Activated CD8-positive, alpha-beta memory T cell treated with anti-CD3 and anti-CD28 coated beads for 48 hours (primary cell): ENCODE measurements at places on chromosomes 3 and 15.
A peak's percentile ranks its signal among the peaks of the same experiment; 100 is the strongest.

DNA sequence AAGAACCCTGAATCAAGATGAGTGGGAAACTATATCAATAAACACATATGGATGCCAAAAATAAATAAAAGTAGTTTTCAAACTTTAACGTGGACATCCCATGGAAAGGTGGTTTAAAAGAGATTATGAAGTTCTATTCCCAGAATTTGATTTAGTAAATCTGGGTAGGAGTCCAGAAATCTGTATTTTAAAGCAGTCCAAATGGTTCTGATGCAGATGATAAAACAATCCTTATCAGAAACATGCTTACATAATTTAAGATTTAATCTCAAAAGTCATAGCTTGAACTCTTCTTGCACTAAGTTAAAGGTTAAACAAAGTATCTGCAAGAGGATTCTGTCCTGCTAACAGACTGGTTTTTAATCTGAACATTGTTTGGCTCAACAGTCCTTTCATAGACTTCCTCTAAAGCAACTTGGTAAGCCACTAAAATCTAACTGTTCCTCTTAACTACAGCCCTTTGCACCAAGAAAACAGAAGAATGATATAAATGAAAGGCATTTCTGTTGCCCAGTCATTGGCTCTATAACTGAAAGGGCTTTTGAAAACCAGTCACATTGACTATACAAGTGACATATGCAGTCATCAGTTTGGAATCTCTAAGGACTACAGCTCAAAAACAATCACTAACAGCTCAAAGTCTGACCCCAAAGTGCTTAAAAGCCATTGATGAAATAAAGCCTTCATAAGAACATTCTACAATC, 23.4 kb upstream of the MAP4 start:
- DNase-seq: no peak

DNA sequence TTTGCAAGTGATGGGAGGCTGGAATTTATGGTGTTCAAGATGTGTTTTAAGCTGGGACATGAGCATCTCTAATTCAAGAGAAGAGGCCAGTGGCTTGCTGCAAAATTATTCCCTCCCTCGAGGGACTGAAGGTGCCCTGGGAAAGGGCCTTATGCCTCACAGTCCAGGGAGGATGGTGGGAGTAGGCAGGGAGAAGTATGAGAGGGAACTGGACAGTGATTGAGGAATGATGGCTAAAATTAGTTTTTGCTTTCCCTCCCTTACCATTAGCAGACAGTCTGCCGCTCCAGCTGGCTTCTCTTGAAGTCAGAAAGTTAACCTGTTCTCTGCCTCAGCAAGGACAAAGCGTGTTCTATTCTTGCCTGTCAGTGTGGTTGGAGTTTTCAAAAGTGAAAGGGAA, 139.8 kb upstream of the SEMA6D start:
- DNase-seq: no peak

GRCh38 chr3:43742920-43743319, 52.2 kb downstream of the ABHD5 start:
- no peak for DNase-seq

- DNase-seq: no peak
Observed at GRCh38 chr15:32649342-32649741, 7.8 kb downstream of the SCG5 start.

DNA sequence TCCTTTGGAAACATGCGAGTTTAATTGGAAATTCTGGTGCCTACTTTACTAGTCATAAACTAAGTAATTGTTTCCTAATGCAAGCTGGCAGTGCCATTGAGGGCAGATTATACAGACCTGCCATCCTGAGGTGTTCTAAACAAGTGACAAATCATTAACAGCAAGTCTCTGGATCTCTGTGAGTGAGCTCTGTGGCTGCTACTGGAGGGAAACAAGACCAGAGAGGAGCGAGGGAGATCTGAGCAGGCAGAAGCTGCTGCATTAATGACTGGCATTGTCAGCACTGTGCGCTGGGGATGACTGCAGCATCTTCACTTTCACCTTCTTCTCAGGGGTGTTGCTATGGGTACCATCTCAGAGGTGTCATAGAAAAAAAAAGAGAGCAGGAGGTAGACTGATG, 308.4 kb upstream of the DPH6 start:
- no peak for DNase-seq

GRCh38 chr15:33152502-33153109, 41.9 kb downstream of the FMN1 start:
- DNase-seq: no peak

GRCh38 chr15:49327927-49328326, 95.1 kb upstream of the FGF7 start:
- DNase-seq: no peak

GRCh38 chr3:114119776-114120175, 59.1 kb downstream of the DRD3 start:
- DNase-seq: no peak

DNA sequence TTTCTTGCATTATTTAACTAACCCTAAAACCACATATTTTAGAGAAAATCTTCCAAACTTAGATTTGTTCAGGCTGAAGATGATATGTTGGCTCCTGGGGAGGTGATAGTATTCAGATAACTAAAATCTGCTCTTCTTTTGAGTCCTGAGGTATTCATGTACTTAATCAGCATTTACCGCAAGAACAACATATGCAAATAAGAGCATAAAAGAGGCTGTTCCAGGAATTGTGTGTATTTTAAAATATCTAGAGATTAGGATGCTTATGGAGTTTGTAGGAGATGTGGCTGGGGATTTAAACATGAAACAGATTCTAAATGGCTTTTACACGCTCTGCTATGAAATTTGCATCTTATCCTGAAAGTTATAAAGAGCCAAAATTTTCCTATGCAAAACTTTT, 298.2 kb downstream of the EPHA3 start:
- DNase-seq: no peak

- DNase-seq: no peak
Observed at GRCh38 chr3:160108362-160108761, 116.9 kb upstream of the C3orf80 start.

DNA sequence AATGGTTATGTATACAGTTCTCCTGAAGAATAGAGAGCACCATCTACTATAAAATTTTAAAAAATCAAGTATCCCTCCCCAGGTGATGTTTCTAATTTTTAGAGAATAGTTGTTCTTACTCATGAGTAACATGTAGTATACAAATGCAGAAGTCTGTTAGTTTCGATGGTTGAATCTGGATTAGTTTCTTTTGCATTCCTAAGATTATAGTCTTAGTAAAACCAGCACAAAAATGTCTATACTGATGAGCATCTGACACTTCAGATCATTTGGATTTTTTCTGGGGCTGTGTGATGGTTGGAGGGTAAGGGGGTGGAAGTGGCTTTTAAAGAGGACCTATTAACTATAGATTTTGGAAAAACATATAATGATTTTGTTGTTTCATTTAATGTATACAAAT, 167.3 kb upstream of the SGO1 start:
- DNase-seq: no peak

DNA sequence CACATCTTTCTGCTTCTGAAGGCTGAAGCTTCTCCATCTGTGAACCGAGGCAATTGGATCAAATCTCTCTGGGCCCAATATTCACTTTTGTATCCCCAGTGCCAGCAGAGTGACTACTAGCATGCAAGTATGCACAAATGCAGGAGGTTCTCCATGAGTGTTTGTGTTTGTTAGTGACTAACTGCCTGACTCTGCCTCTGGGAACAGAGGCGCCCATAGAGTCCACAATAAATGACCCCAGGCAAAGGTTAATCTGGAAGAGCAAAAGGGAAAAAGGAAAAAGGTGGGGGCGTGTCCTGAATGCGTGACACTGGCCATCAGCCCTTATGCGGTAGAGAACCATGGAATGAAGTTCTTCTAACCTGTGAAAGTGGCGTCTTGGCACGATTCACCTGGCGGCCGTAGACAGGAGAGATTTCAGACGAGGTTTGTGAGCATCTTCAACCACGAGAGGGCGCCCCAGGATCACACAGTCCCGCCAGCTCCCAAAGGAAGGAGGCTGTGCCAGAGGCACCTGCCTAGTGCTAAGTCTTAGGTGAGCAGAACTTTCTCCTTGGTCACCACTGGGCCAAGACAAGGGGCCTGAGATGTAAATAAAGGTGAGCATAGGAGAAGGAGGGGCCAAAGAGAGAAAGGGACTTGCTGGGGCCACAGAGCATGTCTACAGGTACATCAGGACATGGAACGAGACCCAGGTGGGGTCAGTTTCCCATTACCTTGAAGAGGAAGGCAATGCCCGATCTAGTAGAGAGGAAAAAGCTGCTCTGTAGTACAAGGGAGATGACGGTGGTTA, 44.2 kb downstream of the RBPMS2 start:
- peak; percentile 42 for DNase-seq

DNA sequence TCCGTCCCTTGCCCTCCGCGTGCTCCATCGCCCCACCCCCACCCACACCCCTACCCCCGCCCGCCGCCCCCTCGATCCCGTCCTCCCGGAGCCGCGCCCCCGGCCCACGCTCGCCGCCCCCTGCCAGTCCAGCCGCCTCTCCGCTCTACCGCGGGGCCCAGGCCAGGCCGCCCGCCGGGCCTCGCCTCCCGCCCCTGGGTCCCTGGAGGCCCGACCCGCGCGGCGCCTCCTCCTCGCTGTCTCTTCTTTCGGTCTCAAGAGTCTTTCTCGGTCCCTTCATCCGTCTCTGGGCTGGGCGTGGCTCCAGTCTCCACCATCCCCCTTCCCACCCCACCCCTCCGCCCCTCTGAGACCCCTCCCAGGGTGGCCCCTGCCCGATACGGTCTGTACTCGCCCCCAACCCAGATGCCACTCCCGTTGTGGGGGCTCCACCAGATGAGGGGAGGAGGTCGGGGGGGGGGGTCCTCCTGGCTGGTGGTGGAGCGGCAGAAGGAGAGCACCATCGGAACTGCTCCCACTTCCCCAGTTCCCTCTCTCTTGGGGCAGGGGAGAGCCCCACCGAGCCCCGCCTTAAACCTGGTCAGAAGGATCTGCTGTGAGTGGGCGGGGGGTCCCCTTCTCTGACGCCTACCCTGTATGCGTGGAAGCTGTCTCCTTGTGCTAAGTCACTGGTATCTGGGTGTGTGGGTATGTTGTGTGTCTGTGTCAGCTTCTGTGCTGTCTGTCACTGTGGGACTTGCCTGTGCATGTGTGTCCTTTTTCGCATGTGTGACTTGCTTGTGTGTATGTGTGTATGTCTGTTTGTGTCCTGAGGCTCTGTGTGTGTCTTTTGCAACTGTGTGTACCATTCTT, 1.0 kb downstream of the PRKCD start:
- DNase-seq: peak; percentile 23

- DNase-seq: no peak
Observed at GRCh38 chr3:29488922-29489321, 208.1 kb downstream of the RBMS3 start.

DNA sequence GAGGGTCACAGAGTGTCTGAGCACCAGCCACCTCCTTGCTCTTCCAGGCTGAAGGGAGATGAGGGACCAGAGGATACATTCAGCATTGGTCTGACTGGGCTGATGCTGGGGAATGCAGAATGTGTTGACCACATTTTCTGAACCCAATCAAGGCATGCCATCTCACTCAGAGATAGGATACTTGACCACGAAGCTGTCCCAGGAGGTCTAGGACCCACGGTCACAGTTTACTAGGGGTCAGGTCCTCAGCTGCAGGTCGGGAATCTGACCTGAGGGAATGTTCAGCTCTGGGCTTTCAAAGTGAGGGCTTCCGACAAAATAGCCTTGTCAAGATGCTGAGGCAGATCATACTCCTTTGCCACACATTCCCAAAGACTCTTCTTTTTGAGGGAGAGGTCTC, 19.6 kb downstream of the PLA2G4E start:
- no peak for DNase-seq

DNA sequence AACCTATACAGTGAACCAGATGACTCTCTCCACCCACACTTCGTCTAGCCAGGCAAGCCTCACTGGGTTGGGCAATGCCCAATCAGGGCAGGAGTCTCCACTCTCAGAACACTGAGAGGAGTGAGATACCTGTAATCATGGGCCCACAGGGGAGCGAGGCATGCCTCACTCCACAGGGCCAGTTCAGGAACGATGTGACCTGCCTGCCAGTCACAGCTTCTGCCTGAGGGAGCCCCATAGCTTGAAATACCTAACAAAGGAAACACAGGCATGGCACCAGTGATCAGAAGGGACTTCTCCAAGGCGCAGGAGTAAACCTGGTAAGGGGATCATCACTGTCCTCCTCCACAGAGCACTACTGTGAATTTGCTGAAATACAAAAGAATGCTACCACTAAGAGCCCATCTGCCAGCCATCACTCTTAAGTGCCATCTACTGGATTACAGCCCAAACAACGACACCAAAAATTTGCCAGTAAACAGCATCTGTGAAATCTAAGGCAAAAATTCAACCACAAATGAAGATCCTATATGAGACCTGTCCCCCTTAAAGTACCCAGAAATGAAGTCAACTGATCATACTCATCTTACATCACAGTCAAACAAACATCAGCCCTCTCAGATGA, 689.9 kb upstream of the SEMA6D start:
- no peak for DNase-seq

GRCh38 chr3:50278123-50278879, 586 bp upstream of the LSMEM2 start:
- no peak for DNase-seq

- DNase-seq: no peak
Observed at GRCh38 chr15:99032935-99033334, 25.3 kb upstream of the PGPEP1L start.

- DNase-seq: no peak
Observed at GRCh38 chr3:15520185-15520584, 1.3 kb downstream of the COLQ start.

DNA sequence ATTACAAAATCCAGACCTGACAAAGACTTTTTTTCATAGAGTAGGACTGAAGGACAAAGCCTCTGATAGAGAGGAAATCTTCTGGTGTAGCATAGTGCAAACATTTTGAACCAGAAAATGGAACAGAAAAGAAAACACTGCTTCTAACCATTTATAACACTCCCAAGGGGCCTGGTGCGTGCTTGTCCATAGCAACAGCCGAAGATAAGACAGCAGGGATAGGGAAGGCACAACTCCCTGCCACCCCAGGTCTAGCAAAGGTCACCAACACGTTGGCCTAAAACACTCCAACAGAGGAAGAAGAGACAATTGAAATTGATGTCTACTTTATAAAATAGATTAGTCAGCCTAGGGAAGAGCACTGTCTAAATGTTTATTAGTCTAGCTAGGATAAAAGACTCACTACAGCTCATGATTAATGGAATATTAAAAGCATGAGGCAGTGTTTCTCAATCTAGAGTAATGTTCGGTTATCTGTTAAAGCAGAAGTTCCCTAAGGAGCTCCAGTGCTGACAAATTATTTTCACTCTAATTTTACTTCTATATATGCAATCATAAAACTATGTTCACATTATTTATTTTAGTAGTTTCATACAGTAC, 145.2 kb downstream of the P3H2 start:
- no peak for DNase-seq

- no peak for DNase-seq
Observed at GRCh38 chr3:71515636-71516365, 67.7 kb downstream of the FOXP1 start.

GRCh38 chr3:174268061-174268460, 591.1 kb upstream of the NAALADL2 start:
- DNase-seq: no peak
